ENCODE measurements at places on chromosomes 6 and 20.

DNA sequence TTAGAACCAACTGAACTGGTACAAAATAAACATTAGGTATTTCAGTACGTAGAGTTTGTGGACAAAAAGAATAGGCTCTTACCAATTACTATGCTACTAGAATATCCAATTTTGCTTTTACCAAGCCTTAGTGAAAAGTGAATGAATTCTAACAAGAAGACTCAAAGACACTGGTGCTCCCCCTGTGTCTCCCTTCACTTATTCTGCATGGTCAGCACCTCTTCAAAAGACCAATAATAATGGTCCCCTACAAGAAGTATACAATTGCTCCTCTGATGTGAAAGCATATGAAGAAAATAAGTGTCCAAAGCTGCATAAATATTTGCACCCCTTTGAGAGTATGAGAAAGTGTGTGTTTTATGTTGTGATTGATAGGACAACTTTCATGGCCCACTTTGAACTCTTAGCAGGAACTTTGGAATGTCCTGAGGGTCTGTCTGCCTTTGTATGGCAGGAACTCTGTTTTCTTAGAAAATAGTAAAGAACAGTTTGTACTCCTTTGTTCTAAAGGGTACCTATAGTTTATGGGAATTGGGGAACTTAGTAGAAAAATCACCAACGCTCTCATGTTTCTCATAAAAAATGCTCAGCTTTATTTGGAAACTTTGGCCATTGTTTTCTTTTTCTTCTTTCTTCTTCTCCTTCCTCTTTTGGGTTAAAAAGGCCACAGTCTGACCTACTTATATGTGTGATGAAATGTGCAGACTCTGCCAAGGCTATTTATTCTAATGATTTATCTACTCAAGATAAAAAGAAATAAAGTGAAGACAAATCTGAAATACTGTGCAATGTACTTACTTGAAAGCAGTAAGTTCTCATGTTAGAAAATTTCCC, 352.4 kb downstream of the LAMA2 start:
- no peak for DNase-seq

- DNase-seq = no peak
Observed at GRCh38 chr6:41332842-41333736, 2.3 kb upstream of the NCR2 start.

GRCh38 chr6:158640519-158640918, 4.0 kb downstream of the DYNLT1 start:
- DNase-seq = no peak

DNA sequence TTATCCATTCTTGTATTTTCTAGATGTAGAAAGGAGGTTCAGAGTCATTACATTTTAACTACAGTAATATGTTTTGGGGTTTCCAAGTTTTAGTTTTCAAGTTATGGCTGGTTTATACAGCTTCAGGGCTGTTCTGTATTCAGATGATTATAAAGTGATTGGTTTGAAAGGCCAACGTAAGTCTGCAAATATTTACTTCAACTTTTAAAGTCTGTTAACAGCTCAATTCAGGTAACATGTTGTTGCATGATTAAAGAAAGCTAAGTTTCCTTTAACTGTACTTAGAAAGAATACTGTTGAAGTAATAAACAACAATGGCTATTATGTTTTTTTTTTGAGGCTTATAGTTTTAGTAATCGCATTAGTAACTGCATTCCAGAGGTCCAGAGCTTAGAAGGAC, 22.8 kb upstream of the GCLC start:
- no peak for DNase-seq

- no peak for DNase-seq
Observed at GRCh38 chr6:42604150-42604549, 40.3 kb downstream of the UBR2 start.

- DNase-seq = no peak
Observed at GRCh38 chr6:154246723-154247118, 109.9 kb downstream of the IPCEF1 start.

GRCh38 chr20:19259141-19259591, 46.7 kb downstream of the SLC24A3 start:
- no peak for DNase-seq

DNA sequence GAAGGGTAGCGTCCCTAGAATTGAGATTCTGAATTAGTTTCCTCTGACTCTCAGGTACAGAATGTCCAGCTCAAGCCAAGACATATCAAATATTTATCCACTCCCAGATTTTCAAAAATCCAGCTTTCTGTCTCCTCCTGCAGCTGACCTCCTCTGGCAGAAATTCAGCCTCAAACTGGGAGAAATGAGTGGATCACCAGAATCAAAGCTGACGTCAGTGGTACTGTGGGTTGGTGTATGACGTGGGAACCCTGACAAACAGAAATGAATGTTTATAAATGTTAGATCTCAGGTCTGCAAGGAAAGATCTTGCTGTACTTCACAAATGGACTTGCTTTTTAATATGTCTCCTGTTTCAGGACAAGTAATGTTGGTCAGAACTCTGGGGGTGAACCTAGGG, 595.0 kb downstream of the PTPRT start:
- no peak for DNase-seq

- DNase-seq = no peak
Observed at GRCh38 chr20:17543531-17544131, 12.5 kb upstream of the BFSP1 start.

DNA sequence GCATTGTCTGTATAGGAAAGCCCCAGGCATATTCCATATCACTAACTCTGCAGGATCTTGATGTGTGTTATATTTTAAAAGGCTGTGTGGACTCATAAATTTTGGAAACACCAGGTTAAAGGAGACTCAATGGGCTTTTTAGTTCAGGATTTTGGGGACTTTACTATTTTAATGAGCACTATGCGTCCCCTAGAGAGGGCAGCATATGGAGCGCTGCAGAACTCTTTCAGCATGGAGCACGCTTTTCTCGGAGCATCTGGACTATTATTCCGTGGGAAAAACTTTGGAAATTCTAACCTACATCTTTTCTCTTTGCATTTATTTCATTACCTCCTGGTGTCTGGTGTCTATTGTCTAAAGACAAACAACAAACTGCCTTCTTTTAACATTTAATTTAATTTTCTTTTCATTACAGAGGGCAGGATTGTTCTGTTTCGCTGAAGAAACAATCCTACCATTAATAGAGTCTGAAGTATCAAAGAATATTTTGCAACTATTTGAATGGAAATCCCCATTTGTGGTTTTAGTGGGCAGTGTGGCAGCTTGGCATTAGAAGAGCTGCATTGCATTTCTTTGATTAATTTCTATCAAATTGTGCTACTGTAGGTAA, 399.9 kb upstream of the HSF2 start:
- DNase-seq = no peak

DNA sequence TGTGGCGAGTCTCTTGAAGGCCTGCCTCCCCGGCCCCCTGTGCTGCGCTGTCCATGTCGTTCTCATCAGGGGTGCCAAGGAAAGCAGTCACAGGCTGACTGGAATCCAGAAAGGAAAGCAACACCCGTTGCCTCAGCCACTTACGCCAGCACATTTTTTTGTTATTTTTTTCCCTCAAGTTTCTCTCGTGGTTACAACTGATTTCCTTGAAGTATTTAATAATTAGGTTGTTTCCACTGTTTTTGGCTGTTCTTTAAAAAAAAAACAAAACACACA, 17.9 kb upstream of the SLC22A1 start:
- DNase-seq = no peak

GRCh38 chr20:9838035-9838377, 870 bp downstream of the PAK5 start:
- no peak for DNase-seq

DNA sequence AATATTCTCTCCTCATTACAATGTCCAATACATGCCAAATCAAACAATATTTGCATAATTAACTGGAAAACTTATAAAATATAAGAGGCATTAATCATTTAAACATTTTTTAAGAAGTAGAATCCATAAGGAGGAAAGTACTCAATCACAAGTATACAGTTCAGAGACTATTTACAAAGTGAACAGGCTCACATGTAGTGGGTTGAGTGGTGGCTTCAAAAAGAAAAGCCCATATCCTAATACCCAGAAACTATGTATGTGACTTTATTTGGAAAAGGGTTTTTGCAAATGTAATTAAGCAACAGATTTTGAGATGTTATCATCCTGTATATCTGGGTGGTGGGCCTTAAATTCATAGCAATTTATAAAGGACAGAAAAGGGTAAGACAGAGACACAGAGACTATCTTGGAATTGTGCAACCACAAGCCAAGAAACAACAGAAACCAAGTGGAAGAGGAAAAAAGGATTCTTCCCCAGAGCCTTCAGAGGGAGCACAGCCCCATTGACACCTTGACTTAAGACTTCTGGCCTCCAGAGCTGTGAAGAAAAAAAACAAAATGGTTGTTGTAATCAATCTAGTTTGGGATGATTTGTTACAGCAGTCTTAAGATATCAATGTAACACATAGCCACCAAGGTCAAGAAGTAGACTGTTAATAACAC, 32.7 kb upstream of the CRISP1 start:
- no peak for DNase-seq

DNA sequence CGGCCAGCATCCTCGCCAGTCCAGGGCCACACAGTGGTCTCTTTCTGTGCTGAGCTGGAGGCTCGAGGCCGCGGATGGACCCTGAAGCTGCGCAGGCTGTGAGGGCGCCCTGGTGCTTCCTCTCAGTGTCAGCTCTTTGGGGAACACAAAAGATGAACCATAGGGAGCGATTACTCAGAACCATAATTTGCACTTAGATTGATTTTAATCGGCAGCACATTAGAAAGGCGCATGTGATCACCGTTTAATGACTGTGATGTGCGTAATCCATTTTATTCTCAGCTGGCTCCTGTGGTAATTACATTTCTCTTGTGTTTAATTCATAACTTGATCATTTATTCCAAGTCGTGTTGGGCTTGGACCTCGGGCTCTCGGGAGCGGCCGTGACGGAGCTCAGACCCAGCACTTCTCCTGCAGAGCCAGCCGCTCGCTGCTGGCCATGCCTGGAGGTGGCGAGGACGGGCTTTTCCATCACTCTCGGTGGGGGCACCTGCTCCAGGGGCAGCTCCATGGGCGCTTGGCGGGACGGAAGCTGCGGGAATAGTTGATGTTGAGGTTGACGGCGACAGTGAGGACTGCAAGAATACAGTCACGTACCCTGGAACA, 25.6 kb upstream of the NTSR1 start:
- DNase-seq = no peak

All from activated CD4-positive, alpha-beta T cell treated with anti-CD3 and anti-CD28 coated beads for 24 hours (primary cell).